CD4-positive, alpha-beta T cell treated with Interleukin-2 at 100 ng/mL for 4 hours (primary cell): ENCODE measurements at places on chromosomes 2 and 18.

DNA sequence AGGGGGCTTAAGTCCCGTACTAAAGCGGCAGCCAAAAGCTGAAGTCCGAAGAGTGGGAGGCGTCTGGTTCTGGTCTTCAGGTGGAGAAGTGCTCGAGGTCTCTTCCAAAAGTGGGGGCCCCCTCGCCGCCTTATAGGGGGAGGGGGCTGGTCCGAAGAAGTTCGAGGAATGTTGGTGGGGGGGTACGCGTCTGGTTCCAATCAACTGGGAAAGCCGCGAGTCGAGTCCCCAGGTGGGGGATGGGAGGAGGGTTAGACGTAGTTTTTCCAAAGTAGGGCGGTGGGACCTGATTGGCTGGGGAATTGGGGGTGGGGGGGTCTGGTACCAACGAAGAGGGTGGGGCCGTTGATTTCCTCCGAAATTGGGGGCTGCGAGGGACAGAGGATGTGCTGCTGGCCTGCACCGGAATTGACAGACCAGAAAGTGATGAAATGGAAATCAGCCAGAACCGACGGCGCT is 594 bp downstream of the ITM2C start:
- DNase-seq, result no peak

GRCh38 chr2:97849881-97850528 is 136.6 kb downstream of the ZAP70 start:
- peak; percentile 6 for DNase-seq

DNA sequence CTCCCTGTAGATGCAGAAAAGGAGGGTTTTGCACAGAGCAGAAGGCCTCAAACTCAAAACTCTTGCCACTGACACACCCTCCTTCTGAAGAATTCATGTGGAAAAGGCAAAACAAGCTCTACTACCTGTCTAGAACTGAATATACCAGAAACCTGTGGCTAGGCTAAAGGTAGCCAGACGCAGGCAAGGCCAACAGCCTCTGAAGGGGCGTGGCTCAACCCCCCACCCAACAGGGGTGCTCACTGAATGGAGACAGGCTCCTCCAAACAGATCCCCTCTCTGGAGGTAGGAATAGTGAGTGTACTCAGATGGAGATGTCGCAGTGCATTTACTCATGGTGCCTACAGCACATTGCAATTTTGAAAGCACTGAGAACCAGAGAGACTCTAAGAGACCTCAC is 3.0 kb upstream of the STK17B start:
- no peak for DNase-seq

GRCh38 chr2:231244382-231245248 is 46.2 kb downstream of the ARMC9 start:
- no peak for DNase-seq

DNA sequence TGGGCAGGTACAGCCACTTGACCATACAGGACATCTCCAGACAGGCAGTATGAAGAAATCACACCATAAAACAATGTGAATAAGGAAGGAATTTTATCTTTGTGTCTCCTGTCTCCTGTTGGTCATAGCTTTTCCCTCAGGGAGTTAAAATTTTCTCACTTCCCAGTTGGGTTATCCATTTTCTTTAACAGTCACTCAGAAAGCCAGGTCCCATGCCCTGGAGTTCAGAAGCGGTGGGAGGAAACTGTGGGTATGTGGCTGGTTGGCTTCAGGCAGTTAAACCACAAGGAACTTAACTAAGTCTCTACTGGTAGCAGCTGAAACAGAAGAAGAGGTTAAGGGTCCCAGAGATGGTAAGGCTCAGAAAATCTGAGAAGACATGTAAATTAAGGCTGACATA is 6.5 kb upstream of the SMAD2 start:
- no peak for DNase-seq

GRCh38 chr2:29202819-29203495 is 87.7 kb downstream of the CLIP4 start:
- no peak for DNase-seq

DNA sequence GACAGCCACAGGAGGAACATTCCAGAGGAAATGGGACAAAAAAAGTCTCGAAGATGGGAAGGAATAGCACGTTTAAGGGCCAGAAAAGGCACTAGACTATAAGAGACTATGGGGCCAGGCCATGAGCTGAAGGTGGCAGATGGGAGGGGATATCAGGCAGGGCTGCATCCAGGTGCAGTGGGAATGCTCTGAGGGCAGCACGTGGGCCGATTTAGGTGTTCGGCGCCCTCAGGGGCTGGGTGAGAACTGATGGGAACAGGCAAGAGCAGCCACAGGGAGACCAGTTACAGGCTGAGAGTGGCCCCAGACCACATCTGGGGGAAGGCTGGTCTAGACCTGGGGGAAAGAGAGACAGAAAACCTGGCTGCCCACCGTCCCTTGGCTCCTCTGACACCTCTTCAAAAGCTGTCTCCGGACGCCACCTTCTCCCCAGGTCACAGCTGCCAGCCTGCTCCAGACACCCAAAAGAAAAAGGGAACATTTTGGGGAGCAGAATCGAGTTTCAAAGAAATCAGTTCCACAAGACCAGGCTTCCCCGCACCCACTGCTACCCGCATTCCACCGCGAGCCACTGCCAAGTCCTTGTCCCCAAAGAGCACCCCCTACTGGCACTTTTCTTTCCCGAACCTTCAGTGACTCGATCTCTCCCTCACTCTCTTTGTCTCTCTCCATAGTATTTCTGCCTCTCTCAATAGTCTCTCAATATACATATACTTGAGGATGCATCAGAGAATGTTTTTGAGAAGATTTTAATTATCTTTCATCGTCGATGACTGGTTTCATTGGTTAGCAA is 190.1 kb upstream of the AGAP1 start:
- DNase-seq, result no peak

- no peak for DNase-seq
Measured at GRCh38 chr2:232976666-232977437, 36.2 kb downstream of the NGEF start.

DNA sequence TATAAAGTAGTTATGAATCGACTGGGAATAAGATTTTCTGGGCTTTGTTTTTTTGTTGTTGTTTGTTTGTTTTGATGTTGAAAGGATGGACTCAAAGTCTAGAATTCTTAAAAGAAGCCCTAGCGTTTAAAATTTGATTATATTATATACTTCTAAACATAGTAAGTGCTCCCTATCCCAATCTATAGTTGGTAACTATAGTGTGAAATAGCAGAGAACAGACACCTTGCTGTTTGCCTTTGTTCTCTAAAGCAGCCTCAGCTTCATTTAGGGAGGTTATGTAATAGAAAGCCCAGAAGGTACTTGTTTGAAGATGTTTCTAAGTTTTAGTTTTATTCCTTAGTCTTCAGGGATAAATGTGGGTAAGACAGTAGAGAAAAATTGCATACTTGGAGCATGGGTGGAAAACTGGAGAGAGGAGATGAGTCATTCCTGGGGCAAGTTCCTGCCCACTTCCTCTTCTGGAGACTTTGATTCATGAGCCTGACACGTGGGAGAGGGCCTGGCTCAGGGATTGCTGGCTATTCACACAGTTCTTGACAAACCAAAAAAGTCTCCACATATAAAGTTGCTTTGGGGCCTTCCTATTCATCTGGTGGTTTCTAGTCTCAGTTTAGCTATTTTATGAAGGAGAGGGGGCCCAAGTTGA is 131.9 kb downstream of the MYO1B start:
- no peak for DNase-seq

GRCh38 chr2:7436096-7436906 is 519.1 kb downstream of the RNF144A start:
- no peak for DNase-seq

DNA sequence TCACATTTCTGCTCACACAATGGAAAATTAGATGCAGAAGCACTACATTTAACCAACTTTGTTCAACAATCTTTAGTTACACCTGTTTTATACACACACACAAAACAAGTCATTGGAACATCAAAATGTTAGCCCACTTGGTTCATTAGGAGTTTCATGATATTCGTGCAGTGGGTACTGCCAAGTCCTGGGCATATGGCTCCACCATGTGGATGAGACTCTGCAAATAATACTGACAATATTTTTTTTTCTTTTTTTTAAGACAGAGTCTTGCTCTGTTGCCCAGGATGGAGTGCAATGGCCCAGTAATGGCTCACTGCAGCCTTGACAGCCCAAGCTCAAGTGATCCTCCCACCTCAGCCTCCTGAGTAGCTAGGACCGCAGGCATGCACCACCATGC is 34.5 kb upstream of the GRB14 start:
- no peak for DNase-seq

- no peak for DNase-seq
Measured at GRCh38 chr2:17584689-17585088, 44.2 kb downstream of the VSNL1 start.

- DNase-seq, result no peak
Measured at GRCh38 chr2:187986390-187987105, 305.1 kb upstream of the GULP1 start.

DNA sequence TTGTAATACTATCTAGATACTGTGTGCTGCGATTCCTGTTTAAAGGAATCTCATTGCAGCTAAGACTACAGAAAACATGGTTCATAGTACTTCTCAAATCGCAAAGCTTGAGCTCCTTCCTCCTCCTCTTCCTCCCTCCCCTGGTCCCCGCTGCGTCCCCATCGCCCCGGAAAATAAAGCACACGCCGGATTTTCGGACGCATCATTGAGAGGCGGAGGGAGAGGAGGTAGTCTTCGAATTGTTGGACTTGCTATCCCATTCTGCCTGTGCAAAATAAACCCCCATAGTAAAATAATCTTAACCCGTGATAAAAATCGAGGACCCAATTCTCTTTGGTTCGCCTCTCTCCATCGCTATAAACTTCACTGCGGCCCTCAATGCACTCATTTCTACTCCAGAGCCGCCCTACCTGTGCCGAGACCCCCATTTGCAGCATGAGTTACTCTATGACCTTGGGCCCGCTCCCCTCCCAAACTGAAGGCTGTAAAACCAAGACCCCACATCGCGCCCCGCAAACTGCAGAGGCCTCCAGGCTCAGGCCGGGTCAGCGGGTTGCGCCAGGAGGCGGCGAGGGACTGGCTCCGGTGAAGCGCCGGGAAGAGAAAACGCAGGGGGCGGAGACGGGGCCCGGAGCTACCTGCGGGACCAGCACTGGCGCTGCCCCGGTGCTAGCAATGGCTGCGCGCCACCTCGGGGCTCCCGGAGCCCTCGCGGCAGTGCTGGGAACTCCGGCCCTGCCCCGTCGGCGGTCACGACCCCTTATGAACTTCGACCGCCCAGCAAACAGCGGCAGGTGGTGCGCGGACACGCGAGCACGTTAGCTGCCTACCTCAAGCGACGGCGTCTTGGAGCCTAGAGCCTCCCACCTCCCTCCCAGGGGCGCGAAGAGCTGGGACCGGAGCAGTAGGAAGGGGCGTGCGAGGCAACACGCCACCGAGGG is 649 bp downstream of the ESCO1 start:
- DNase-seq, result peak; percentile 18

- no peak for DNase-seq
Measured at GRCh38 chr2:217806482-217806765, 196.4 kb downstream of the TNS1 start.

GRCh38 chr2:116145031-116145430 is 1669.5 kb upstream of the DDX18 start:
- no peak for DNase-seq

DNA sequence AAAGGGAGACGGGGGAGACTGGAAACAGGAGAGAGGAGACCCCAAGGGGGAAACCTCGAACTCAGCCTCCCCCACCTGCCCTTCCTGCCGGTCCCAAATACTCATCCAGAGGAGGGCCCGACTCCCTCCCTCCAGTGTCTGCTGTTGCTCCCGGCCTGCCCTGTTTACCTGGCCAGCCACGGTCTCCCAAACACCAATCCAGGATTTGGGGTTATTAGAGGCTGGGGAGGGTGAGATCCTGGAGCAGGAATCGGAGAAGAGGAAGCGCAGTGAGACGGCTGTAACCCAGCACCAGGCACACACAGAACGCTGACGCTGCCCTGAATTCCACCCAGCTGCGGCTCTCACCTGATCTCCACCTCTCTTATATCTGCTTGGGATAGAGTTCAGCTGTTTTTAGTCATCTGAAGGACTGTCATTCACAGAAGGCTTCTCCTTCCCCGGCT is 213.0 kb downstream of the TNS1 start:
- no peak for DNase-seq

DNA sequence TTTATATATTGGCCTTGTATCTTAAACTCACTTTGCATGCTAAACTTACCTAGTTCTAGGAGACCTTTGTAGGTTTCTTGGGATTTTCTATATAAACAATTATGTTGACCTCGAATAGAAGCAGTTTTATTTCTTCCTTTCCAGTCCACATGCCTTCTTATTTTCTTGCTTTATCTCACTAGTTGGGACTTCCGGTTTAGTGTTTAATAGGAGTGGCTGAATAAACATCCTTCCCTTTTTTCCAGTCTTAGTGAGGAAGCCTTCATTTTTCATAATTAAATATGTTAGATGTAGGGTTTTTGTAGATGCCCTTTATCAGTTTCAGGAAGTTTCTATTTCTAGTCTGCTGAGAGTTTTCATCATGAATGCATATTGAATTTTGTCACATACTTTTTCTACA is 347.3 kb upstream of the HNRNPA3 start:
- DNase-seq, result no peak

DNA sequence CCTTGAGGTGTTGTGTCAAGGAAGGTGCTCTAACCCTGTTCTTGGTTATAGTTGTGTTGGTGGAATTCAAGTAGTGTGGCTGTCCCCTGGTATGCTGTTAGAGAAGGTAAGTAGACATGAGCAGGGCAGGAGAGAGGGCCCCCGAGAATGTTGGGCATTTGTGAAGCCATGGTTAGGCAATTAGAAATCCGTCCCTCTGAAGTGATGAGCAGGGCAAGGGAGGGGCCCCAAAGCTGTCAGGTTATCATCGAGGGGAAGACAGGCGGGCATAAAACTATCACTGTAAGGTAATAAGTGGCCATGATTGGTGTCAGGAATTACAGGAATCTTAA is 5.2 kb downstream of the XRCC5 start:
- no peak for DNase-seq

DNA sequence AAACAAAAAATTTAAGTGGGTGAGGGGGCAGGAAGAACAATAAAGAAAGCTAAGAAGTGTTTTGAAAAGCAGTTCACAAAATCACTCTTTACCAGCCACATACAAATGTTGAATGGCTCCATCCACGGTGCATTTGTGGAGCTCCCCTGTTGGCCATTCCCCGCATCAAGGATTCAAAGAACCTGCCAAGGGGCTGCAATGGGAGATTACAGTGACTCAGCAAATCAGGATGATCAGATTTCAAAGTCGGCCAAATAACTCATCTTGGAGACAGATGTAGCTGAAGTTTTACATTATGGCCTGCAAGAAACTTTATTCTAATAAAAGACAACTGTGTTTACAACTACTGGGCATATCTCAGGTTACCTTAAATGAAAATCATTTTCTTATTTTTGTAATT is 26.9 kb downstream of the COL4A3 start:
- DNase-seq, result no peak
